Effector memory CD4-positive, alpha-beta T cell (primary cell): ENCODE measurements at places on chromosomes 1 and 21.

- DNase-seq = no peak
Measured at GRCh38 chr1:153789478-153790034, 14.3 kb downstream of the SLC27A3 start.

- no peak for DNase-seq
Measured at GRCh38 chr1:3064296-3064850, 4.6 kb upstream of the PRDM16 start.

DNA sequence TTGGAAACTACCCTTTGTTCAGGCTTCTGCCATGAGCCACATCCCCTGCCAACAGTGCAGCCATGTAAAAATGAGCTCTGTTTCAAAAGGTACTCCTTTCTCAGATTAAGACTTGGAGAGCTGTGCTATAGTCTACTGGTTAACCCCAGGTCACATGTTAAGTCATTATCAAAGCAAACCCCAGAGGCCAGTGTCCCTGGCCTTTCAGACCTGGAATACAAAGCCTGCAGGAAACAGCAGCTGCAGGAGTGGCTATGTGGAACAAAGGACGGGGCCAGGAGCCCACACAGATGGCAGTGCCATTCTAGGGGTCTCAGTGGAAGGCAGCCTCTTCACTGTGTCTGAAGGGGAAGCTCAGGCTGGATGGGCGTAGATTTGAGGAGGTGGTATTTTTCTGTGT, 6.7 kb downstream of the ZNF496 start:
- DNase-seq = no peak

DNA sequence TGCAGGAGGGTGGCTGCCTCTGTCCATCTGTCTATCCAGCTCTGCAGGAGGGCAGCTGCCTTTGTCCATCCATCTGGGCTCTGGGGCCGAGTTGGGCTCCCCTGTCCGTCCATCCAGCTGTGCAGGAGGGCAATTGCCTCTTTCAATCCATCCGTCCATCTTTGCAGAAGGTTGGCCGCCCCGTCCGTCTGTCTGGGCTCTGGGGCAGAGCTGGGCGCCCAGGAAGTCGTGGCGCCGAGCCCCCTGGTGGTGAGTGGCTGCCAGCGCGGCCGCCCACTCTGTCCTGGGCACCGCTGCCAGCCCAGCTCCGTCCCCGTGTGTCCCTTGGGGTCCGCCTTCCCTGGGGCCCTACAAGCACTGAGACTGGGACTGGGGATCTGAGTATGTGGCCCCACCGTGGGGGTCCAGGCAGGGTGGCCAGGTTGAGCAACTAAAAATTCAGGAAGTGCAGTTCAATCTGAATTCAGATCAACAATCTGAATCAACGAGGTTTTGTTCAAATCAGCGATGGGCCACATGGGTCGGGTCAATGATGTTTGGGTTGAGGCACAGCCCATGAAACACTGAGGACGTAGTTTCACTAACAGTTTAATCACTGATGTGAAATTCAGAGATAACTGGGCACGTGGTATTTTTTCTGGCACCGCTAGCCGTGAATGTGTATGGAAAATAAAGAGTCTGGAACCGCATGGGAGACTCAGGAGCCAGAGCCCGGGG, 99.1 kb upstream of the ACTRT2 start:
- no peak for DNase-seq

DNA sequence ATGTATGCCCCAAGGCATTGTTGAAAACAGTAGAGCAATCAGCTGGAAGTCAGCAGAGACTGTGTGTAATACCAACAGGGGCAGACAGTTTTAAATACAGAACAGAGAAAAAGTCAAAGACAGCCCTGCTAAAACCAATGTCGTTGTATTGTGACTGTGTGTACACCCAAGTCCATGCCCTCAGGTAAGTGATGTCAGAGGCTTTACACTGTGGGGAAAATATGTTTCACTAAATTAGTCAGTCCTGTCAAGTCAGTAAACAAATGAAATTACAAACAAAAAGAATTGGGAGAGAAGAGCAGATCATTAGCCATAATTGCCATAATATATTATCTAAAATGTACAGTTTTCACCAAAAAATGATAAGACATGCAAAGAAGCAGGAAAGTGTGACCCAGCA, 2.4 kb upstream of the CYP2J2 start:
- no peak for DNase-seq

DNA sequence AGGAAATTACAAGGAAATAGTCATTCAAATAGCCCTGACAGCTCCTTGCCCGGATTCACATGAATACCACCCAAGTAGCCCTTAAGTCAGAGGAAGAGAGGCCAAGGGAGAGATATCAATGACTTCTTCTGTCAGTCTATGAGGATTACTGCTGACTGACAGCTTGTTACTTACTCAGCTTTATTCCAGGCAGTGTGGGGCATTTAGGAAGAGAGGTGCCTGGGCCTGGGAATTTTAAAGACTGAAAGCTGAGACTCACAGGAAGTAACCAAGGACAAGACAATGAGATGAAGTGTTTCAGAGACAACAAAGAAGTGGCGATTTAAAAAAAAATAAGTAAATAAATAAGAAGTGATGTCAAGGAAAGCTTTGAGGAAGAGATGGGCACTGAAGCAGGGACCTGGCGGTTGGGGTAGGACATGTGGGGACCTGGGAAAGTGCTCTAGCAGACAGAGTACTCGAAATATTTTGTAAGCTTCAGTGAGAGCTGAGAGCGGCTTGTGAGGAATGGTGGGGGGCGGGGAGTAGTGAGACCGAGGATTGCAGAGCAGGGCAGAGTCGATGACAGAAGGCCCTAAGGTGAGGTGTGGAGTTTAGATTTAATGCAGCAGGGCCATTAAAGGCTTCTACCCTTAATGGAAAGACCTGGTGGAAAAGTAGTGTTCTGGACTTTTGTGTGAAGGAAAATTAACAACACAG, 58.9 kb downstream of the ST3GAL3 start:
- no peak for DNase-seq

- DNase-seq = no peak
Measured at GRCh38 chr1:44330935-44331334, 24.1 kb downstream of the ERI3 start.

- no peak for DNase-seq
Measured at GRCh38 chr1:167196166-167196565, 24.5 kb upstream of the POU2F1 start.

- DNase-seq = no peak
Measured at GRCh38 chr1:188782220-188782841, 1695.3 kb downstream of the BRINP3 start.

DNA sequence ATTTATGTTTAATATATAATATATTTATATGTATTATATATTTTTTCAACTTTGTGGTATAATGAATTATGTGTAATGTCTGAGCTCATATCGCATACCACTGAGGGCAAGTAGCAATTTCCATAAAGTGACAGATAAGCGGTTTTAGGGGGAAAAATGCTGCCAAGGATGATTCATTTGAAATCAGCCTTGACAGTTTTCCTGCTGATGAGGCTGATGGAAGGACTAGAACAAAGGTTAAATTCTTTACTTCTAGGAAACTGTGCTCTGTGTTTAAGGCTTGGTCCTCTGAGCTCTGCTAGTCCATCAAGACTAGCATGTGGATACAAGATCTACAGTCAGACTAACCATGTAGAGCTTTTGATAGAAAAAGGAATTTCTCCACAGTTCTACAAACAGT, 19.3 kb upstream of the DDAH1 start:
- no peak for DNase-seq

- DNase-seq = no peak
Measured at GRCh38 chr1:84301785-84302385, 377 bp downstream of the SAMD13 start.

GRCh38 chr1:6591222-6591621, 11.4 kb downstream of the ZBTB48 start:
- DNase-seq = no peak

- no peak for DNase-seq
Measured at GRCh38 chr1:157952601-157953000, 40.8 kb upstream of the KIRREL1 start.

DNA sequence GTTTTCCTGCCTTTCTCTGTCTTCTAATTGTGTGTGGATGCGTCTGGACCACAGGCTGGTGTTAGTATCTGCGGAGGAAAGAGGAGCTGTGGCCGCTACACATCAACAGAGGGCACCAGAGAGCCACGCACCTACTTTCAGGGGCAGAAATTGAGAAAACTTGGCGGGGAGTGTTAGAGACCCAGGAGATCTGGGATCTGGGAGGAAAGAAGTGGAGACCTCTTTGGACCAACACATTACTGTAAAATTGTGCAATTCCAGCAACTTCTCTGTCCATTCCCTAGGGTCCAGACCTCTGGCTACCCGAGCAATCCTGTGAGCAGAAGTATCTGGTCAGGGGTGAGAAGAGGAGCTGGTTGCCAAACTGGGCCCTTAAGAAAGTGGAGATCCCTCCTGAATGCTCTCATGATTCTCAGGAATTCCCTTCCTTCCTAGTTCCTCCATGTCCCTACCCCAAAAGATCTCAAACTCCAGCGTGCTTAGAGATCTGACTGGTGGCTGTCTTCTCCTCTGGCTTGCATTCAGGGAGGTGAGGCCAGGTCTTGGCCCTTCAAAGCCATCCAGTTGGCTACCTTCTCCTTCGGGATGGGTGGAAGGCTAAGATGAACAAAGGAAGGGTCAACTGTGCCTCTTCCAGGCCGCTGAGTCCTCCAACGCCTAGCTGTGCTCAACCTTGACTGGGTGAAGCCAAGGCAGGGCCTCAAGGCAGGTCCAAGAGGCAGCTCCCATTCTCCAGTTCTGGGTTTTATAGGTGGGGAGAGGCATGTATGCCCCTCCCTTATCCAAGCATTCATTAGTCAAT, 1.2 kb upstream of the KIRREL1 start:
- DNase-seq = no peak
